Mucosa of descending colon (tissue), 3 donors: ENCODE measurements at places on chromosomes 5 and 9. TPM values are rescaled to one million over a fixed set of nuclear protein-coding genes. Genes with fewer than 3 reads are reported as not detected.
A peak's percentile ranks its signal among the peaks of the same experiment; 100 is the strongest.

GRCh38 chr5:54832858-54833257 lies 152.5 kb downstream of the ESM1 start:
- DNase-seq: peak; percentile 51

GRCh38 chr9:129221233-129221632 lies 43.2 kb upstream of the IER5L start:
- DNase-seq: no peak

- DNase-seq: no peak
Measured at GRCh38 chr9:111938427-111938800, 41.8 kb downstream of the UGCG start.

Gene IFNA10
- total RNA-seq: not detected

- DNase-seq: no peak
Measured at GRCh38 chr5:120146787-120147186, 317.3 kb upstream of the PRR16 start.

Gene LAMC3
- 0.73 TPM for total RNA-seq

GRCh38 chr9:93194641-93195040 lies 10.7 kb downstream of the WNK2 start:
- peak; percentile 69 for DNase-seq

Gene ALDH1A1
- total RNA-seq: 72.9 TPM

Gene SLC46A2
- 0.16 TPM for total RNA-seq

DNA sequence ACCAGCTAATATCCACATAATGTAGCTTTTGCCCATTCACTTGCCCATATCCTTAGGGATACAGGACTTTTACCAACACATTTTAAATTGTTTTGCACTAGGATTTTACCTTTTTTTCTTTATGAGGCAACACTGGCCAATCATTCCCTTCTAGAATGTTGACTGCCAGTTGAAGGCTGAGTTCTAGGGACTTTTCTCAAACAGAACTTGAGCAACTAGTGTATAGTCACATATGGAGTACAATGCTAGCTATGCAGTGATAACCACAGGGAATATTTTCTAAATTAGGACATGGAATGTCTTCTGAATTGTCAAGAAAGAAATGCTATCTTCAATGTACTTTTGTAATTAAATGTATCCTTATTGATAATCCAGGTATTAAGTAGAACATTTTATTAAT lies 133.6 kb downstream of the OXCT1 start:
- DNase-seq: no peak

GRCh38 chr9:113431191-113431590 lies 20.6 kb downstream of the C9orf43 start:
- no peak for DNase-seq

Gene OCLN
- total RNA-seq: 50.2 TPM

DNA sequence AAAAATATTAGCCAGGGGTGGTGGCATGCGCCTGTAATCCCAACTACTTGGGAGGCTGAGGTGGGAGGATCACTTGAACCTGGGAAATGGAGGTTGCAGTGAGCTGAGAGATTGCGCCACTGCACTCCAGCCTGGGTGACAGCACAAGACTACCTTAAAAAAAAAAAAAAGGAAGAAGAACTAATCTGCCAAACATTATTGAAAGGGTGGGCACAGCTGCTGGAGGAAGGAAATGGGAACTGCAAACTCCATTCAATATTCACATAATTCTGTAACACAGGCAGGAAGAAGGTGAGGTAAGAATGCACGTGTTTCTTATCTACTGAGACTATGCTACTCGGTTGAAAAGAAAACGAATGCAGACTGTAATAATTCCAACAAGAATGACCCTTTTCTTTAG lies 121.1 kb upstream of the GNA14 start:
- DNase-seq: no peak

Gene FCN2
- total RNA-seq: not detected

Gene GNPDA1
- 10.0 TPM for total RNA-seq

- DNase-seq: no peak
Measured at GRCh38 chr5:97085459-97086181, 56.8 kb downstream of the LIX1 start.

DNA sequence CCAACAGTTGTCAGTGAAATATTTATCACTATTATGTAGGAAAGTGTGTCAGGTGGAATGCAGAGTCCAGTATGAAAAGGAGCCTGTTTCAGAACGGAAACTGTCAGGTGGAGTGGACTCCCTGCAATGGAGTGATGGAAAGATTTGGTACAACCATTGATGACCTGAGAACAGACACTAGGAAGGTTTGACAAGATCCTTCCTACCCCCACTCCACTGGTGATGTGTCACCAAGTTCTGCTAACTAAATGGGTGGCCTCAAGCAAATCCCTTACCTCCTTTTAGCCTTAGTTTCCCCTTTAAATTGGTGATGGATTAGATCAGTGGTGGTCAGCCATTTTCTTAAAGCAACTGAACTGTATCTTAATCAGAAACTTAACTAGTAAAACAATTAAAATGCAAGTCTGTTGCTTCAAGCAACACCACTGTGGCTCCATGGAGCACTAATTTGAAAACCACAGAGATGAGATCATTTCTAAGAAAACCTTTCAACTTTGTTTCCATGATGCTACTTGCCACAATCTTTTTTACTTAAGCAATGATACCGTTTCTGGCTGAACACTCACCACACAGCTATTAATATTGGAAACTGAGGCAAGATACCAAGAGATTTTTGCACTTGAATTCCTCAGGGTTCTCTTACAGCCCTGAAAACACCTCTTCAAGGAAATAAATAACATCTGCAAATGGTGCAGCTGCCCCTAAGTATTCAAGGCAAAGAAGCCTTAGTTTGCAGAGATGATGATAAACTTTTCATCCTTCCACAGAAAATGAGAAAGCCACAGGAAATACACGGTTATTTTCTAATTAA lies 140.6 kb downstream of the ERCC6L2 start:
- DNase-seq: no peak

GRCh38 chr5:39447968-39448367 lies 23.2 kb upstream of the DAB2 start:
- no peak for DNase-seq

DNA sequence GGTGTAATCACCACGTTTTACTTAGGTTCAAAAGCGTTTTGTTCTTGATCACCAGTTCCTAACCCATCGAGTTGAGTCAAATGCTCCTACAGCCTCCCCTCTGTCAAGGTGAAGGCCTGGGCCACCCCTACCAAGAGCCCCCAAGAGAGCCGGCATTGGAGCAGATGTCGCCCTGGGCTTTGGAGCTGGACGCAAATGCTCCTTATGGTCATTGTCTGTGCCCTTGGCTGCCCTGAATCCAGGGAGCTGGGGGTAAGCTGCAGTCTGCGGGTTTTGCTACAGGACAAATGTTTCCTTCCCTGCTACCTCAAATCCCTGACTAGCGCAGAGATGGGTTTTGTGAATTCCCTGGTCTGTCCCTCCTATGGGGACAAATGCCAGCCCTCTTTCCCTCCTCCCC lies 4.9 kb downstream of the RNF183 start:
- no peak for DNase-seq

DNA sequence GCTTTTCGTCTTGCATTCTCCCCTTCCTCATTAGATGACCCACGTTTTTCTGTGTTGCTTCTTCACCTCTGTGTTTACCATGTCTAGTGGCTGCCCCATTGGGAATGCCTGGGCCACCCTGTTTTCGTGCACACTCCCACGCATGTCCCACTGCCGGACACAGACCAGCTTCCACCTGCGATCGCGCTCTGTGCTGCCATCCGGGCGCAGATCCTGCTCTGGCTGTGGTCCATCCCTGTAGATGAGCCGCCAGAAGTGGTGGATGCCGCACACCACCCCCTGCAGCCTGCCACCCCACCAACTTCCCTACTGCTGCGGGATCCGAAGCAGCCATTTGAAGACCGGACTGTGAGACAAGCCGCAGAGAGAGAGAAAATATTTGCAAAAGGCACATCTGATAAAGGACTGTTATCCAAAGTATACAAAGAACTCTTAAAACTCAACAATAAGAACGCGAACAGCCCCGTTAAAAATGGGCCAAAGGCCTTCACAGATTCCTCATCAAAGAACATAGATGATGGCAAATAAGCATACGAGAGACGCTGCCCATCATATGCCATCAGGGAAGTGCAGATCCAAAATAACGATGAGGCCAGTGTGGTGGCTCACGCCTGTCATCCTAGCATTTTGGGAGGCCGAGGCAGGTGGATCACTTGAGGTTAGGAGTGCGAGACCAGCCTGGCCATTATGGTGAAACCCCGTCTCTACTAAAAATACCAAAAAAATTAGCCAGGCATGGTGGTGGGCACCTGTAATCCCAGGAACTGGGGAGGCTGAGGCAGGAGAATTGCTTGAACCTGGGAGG lies 163.7 kb downstream of the COL23A1 start:
- no peak for DNase-seq

Gene ABITRAM
- 15.2 TPM for total RNA-seq

DNA sequence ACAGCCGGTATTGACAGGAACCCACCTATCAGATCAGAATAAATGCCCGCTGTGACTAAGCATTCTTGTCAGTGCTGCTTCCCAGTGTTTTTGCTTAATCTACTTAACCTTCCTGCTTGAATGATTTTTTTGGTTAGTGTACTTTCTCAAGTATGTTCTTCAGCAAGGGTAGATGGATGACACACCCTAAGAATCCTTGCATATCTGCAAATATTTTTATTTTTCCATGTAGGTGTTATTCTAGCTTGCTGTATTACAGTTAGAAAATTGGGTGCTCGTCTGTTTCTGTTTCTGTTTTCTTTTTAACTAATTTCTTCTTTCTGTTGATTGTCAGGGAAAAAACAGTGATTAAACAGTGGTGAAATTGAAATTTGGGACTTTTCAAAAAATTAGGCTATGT lies 64.5 kb downstream of the SEC61B start:
- no peak for DNase-seq

GRCh38 chr5:130135506-130135905 lies 231.2 kb downstream of the CHSY3 start:
- DNase-seq: no peak

Gene SLC25A51
- total RNA-seq: 22.4 TPM

- no peak for DNase-seq
Measured at GRCh38 chr5:150640311-150641005, at the start of gene SYNPO. Gene SYNPO, plus strand, starts transcription at chr5:150640660. Its CDS starts 7,616 bp downstream, at chr5:150648276.

GRCh38 chr9:98121058-98121457 lies 2.0 kb upstream of the TRIM14 start:
- no peak for DNase-seq

Gene ARL14EPL
- not detected for total RNA-seq

DNA sequence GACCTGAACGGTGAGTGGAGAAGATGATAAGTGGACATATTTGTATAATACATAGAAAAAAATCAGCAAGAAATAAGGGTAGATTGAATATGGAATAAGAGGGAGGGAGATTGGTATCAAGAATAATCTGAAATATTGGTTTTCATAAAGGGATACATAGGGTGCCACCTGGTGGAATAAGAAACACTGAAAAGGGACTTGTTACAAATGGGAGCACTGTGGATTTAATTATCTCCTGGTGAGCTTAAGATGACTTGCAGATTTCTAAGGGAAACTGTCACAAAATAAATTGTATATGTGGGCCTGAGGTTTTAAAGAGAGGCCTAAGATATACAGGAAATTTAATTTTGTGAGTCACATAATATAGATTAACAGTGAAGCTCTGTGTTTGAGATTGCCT lies 1403.5 kb upstream of the CDH18 start:
- no peak for DNase-seq

GRCh38 chr5:176427971-176428370 lies 11.6 kb upstream of the CLTB start:
- DNase-seq: no peak

Gene CNTLN
- 9.8 TPM for total RNA-seq

Gene SVEP1
- 20.4 TPM for total RNA-seq

Gene SH3GL2
- 0.63 TPM for total RNA-seq

GRCh38 chr5:106258591-106259125 lies 1412.1 kb downstream of the EFNA5 start:
- no peak for DNase-seq

- DNase-seq: no peak
Measured at GRCh38 chr5:65704621-65705239, 17.2 kb downstream of the SGTB start.

- DNase-seq: no peak
Measured at GRCh38 chr5:55865831-55866230, 14.7 kb downstream of the IL31RA start.

GRCh38 chr5:1755321-1755949 lies 44.2 kb downstream of the MRPL36 start:
- DNase-seq: no peak

GRCh38 chr9:69385581-69386033 lies 60.6 kb downstream of the ENTREP1 start:
- no peak for DNase-seq

GRCh38 chr5:111779922-111780292 lies 22.9 kb upstream of the NREP start:
- no peak for DNase-seq

Gene INSL4
- not detected for total RNA-seq

GRCh38 chr9:112764837-112765236 lies 14.3 kb downstream of the SNX30 start:
- DNase-seq: peak; percentile 59

Gene ADAMTS2
- 9.2 TPM for total RNA-seq

- DNase-seq: no peak
Measured at GRCh38 chr5:11777096-11777495, 127.2 kb downstream of the CTNND2 start.

DNA sequence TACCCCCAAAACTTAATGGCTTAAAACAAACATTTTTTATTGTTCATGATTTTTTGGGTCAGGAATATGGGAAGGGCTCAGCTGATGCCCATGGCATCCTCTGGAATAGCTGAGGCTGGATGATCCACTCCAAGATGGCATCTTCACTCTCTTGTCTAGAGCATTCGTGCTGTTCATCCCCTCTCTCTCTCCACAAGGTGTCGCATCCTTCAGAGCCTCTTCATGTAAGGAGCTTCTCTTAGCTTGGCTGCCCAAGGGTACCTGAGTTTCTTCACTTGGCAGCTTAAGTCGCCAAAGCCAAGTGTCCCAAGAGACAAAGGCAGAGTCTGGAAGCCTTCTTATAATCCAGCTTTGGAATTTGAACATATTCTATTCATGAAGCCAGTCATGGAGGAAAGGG lies 294.7 kb downstream of the CHSY3 start:
- DNase-seq: no peak

Gene ARID3C
- total RNA-seq: not detected

DNA sequence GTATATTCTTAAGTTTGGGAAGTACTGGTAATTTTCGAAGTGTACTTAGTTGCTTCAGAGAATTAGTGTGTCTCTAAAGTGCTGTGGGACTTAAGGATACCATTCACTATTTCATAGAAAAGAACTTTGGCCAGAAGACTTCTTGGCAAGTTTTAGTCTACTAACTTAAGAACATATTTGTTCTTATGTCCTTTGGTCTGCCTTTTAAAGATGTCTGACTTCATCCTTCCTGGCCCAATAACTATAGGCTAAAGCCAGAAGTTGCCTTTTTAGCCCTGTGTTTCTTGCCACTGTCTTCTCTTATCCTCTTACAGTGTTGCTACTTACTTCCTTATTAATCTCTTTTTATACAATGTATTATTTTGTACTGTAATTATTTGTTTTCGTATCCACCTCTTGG lies 6.3 kb downstream of the RBM27 start:
- no peak for DNase-seq

DNA sequence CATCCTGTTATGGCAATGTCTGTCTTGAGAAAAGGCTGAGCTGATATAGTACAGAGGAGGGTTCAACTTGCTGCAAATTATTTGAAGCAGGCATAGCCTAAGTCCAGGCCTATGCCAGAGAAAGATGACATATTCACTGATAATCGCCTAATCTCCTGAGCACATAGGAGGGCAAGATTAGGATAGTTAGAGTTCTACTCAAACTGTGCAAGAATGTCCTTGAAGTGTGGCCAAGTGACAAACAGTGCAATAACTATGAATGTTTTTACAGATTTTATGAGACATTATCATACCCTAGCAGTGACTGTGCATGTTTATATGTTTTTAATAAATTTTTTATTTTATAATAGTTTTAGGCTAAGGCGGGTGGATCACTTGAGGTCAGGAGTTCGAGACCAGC lies 96.2 kb downstream of the TSSK1B start:
- DNase-seq: no peak

Gene C1QTNF2
- total RNA-seq: 0.89 TPM

Gene C5orf52
- total RNA-seq: 1.7 TPM

Gene COL27A1
- 4.0 TPM for total RNA-seq
